ENCODE measurements at places on chromosomes 5 and 9.

- peak; percentile 80 for DNase-seq
Measured at GRCh38 chr5:4207486-4207885, 611.9 kb downstream of the IRX1 start.

DNA sequence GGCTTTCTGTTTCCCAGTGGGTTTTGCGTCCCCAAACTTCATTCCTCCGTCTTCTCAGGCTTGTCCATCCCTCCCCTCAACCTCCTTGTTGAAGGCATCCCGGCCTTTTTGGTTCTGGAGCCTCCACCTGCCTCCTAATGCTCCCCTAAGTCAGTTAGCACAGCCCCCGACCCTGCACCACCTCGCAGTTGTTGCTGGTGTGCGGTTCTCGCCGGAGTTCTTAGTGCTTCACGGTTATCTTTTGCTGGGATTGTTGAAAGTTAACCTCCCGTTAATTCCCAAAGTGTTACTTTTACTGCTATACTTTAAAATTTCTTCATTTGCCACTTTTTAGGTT, 447 bp downstream of the UBLCP1 start:
- no peak for DNase-seq

DNA sequence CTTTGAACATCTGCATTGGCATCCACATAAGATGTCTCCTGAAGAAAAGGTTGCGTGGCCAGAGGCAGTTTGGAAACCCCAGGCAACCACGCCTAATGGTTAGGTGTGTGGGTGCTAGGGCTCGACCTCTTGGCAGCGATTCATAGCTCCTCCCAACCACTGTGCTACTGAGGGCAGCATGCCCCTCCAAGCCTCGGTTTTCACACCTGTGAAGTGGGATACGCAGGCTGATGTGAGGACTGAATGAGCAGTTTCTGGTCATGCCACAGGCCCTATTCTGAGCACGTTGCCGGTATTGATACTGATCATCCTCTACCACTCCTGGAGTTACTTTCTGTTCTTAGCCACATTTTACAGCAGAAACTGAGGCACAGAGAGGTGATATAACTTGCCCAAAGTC, 19.1 kb downstream of the NDST1 start:
- no peak for DNase-seq

GRCh38 chr5:108650997-108651396, 96.7 kb upstream of the FER start:
- DNase-seq: no peak

GRCh38 chr5:143737062-143737461, 74.9 kb upstream of the HMHB1 start:
- DNase-seq: no peak

- peak; percentile 58 for DNase-seq
Measured at GRCh38 chr5:3220638-3221288, 374.9 kb upstream of the IRX1 start.

Measured in retina (tissue), 1 donor.